Left renal pelvis (tissue), 4 donors: ENCODE measurements at places on chromosomes 3 and 15. TPM values are rescaled to one million over a fixed set of nuclear protein-coding genes. Genes with fewer than 3 reads are reported as not detected.

ZDHHC3 gene
- polyA plus RNA-seq, result 97.9 TPM

DNA sequence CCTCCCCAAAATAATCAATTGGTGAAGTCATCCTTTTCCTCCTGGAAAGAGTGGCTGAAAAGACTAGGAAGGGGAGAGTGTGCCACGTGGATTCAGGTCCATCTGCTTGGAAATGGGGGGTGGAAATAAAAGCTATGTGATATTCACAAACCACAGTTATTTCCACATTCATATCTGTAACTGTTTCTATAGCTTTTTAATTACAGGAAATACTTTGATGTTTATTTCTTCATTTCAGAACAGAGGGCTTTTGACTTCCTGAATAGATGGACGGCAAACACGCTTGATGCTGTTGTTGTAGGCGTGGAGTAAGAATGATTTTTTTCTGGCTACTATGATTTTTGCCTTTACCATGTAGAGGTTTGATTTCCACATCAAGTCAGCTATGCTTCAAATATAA, 10.1 kb downstream of the AADACL2 start:
- no peak for DNase-seq

CHRFAM7A gene
- 1.7 TPM for polyA plus RNA-seq

GOLGA6D gene
- polyA plus RNA-seq, result 0.21 TPM

GRCh38 chr3:74532446-74532845, 82.0 kb downstream of the CNTN3 start:
- DNase-seq, result no peak

GRCh38 chr3:53493595-53493962, 832 bp upstream of the CACNA1D start:
- DNase-seq, result no peak

FAM174B gene
- polyA plus RNA-seq, result 35.7 TPM

DNA sequence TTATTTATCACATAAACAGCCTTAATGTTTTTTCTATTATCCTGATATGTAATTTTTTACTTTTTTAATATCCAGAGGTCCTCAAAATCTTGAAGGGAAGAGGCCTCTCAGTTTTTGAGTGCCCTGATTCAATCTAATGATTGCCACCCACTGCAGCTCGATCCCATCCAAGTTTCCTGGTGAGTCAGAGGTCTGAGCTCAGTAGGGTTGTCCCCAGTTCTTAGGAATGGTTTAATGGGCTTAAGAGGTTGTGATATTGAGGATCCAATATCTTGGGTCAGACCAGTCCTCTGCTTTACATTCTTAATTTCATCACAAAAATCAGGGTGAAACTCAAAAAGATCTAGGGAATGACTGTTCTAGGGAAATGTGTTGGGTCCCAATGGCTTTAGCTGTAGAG, 238.5 kb downstream of the NSUN3 start:
- no peak for DNase-seq

WWTR1 gene
- polyA plus RNA-seq, result 108 TPM

GRCh38 chr15:58340176-58340575, 91.6 kb upstream of the LIPC start:
- DNase-seq, result no peak

CPN2 gene
- 0.49 TPM for polyA plus RNA-seq

DNA sequence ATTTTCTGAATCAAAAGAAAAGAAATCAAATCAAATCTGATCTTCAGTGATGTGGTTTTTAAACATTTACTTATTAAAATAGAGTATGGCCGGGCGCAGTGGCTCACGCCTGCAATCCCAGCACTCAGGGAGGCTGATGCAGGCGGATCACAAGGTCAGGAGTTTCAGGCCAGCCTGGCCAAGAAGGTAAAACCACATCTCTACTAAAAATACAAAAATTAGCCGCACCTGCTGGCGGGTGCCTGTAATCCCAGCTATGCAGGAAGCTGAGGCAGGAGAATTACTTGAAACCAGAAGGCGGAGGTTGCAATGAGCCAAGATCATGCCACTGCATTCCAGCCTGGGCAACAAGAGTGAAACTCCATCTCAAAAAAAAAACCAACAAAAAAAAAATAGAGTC, 169.1 kb downstream of the ULK4 start:
- no peak for DNase-seq

CISH gene
- polyA plus RNA-seq, result 30.9 TPM

DNA sequence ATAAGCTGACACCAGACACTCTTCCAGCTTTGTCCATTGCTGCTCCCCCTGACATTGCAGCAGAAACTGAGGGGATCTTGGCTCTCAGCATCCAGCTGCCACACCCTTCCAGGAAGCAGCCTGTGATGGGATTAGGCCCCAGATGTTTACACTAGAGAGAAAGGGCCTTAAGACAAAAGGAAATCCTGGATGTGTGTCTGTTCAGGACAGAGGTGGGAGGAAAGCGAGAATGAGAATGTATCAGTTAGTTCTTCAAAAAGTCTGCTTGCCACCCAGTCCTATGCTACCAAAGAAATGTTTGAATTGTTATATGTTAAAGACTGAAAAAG, 58.8 kb downstream of the HES1 start:
- DNase-seq, result no peak

- no peak for DNase-seq
These were observed 61.4 kb downstream of the IGF2BP2 start for GRCh38 chr3:185763347-185764005.

- no peak for DNase-seq
These were observed 10.7 kb upstream of the CYP11A1 start for GRCh38 chr15:74377831-74378766.

NOX5 gene
- polyA plus RNA-seq, result 0.54 TPM

- DNase-seq, result no peak
These were observed 139.1 kb upstream of the LRIG1 start for GRCh38 chr3:66639809-66640356.

DNA sequence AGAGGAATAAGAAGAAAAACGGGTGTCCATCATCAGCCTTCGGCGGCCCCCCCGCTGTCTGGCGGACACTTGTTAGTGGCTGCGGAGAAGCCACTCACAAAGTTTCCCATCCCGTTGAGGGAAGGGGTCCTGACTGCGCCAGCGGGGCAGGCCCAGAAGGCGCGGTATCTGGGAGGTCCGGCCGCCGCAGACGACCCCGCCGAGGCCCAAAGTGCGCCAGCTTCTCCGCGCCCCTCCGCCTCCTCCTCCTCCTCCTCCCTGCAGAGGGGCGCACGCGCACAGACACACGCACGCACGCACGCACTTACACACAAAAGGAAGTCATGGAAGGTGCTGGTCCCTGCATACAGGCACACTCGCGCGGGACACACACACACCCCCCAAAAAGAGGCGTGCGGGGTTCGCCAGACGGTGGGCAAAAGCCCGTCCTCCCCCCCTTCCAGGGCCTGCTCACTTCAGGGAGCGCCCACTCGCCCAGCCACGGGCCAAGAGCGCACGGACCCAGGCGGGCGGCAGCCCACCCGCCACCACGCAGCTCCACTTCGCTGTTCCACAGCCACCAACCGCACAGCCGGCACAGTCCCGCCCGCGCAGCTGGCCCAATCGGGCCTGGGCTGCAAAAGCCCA, 18.0 kb downstream of the ZNF148 start:
- no peak for DNase-seq

DNA sequence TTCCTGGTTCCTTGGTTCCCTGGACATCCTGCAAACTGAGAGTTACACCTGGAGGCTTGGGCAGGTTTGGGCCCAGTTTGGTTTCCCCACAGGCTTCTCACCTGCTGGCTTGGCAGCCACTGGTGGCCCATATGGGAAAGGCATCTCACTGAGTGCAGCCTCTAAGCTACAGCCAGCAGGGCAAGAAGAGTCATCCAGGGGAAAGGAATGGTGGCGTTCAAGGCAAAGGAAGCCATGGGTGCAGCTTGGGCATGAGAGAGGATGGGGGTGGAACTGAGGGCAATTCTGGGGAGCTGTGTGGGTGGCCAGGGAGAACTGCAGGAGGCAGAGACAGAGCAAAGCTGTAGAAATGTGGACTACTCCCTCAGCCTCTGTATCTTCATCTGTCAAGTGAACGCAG, 106.4 kb downstream of the EPHB1 start:
- no peak for DNase-seq

TRAT1 gene
- polyA plus RNA-seq, result 0.40 TPM

DNA sequence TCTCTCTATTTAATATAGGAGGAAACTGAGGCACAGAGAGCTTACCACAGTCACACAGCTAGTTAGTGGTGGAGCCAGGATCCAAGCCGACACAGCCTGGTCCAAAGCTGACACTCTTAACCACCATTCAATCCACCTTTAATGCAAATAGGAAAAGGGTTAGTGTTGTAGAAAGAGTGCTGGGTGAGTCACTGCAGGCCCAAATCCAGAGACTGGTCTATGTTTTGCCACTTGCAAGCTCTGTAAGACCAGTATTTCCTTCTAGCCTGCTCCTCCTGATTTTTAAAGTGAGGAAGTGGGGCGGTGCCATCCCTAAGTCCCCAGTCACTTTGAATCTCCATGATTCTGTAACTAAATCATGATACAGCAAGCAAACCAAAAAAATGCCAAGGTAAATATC, 111.0 kb downstream of the MECOM start:
- DNase-seq, result no peak

SCAANT1 gene
- polyA plus RNA-seq, result not detected
